ENCODE measurements at places on chromosomes 6 and 20.
A peak's percentile ranks its signal among the peaks of the same experiment; 100 is the strongest.

DNA sequence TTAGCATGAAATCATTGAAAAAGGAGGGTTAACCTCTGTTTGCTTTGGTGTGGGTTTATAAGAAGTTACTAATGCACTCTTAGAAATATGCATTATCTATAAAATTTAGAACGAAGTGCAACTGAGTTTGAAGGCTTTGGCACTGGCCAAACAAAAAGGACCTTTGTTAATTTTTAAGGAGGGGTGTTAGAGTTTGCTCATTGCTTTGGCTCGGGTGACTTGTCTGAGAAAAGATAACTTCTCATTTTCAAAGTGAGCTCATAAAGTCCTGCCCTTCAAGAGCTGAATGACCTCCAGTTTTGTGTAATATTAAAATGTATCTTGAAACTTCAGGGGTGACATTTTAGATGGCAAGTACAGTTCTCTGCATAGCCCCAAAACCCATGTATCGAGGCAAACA lies 25.9 kb downstream of the NEDD9 start:
- DNase-seq = no peak

DNA sequence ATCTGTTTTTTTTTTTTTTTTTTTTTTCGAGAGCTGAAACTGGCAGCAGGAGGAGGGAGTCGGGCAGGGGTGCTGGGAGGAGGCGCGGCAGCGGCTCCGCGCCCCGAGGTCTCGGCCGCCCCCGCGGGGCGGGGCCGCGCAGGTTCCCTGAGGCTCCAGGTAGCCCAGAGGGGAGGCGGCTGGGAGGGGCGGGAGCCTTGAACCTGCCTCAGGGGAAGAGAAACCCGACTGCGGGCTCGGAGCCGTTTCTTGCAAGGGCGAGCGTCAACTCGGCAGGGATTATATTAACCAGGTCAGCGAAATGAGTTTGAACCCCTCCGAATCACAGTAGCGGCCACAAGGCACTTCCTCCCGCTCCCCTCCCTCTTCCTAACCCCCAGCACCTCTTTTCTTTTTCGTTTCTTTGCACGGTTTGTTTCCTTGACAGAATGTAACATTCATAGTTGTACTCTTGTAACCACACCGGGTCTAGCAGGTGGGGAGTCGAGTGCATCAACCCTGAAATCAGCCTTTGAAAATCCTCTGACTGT lies 2.0 kb downstream of the MYB start:
- DNase-seq = no peak

- no peak for DNase-seq
These were observed 853.3 kb upstream of the MAN1A1 start for GRCh38 chr6:120202878-120203277.

GRCh38 chr20:58558486-58559367 lies 43.5 kb upstream of the APCDD1L start:
- DNase-seq = no peak

- peak; percentile 15 for DNase-seq
These were observed 141.6 kb upstream of the SHLD1 start for GRCh38 chr20:5608442-5609161.

GRCh38 chr6:127483399-127484055 lies 24.3 kb upstream of the KIAA0408 start:
- no peak for DNase-seq

- no peak for DNase-seq
These were observed 59.7 kb upstream of the PTPN1 start for GRCh38 chr20:50450493-50450826.

Data from HFFc6 (cell line).